Frontal cortex (tissue), 4 donors: ENCODE measurements at places on chromosomes 1 and 21. TPM values are rescaled to one million over a fixed set of nuclear protein-coding genes. Genes with fewer than 3 reads are reported as not detected.

DNA sequence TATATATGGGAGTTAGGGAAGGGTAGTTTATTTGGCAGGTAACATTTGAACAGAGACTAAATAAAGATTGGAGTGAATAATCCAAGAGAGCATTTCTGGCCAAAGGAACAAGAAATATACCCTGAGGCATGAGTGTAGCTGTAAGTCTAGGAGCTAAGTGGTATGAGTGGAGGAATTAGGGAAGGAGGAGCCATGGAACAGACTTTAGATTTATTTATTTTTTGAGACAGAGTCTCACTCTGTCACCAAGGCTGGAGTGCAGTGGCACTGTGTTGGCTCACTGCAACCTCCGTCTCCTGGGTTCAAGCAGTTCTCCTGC, 18.4 kb downstream of the CAPZA1 start:
- DNase-seq = no peak

DNA sequence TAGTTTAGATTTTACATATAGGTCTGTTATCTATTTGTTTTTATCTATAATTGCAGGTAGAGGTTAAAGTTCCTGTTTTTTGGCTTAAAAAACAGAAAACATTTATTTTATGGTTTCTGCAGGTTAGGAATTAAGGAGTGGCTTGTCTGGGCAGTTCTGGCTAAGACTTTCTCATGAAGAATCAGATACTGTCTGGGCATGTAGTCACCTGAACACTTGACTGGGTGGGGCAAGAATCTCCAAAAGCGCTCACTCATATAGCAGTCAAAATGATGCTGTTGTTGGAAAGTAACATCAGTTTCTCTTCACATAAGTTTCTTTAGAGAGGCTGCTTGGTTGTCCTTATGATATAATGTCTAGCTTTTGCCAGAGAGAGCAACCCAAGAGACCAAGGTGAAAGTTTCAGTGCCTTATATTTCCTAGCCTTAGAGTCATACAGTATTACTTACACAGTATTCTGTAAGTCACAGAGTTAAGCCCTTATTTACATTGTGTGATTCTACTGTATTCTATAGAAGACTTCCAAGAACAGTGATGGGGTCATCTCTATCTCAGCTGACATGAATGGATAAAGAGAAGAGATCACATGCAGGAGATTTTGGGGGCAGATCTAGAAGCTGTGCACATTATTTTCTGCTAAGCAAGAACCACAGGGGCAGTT, 125.4 kb upstream of the GPR52 start:
- DNase-seq = no peak

DNA sequence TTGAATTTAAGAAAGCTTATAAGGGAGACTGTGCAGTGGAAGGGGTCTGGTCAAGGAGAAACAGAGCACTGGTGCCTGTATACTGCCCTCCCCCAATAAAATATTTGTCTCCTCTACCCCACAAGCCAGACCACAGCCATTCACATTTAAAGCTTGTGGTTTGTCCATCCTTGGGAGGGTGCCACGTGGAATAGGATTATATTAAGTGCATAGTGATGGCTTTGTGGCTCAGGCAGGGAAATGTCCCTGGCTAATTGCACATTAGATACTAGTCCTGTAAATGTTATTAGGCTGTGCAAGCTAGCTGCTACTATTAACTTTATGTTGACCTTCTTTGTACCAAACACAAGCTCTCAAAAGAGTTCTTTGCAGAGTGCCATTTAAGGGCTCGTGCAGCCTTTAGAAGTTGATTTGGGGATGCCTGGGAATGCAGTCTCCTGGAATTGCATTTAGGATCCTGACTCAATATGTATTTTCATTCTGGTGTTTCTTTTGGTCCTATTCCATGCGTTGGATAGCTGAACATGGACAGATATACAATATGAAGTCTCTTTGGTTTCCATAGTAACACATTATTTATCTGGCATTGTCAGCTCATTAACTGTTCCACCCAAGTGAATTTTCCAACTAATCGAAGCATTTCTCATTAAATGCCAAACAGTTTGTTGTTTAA, 210.6 kb downstream of the ROR1 start:
- no peak for DNase-seq

DNA sequence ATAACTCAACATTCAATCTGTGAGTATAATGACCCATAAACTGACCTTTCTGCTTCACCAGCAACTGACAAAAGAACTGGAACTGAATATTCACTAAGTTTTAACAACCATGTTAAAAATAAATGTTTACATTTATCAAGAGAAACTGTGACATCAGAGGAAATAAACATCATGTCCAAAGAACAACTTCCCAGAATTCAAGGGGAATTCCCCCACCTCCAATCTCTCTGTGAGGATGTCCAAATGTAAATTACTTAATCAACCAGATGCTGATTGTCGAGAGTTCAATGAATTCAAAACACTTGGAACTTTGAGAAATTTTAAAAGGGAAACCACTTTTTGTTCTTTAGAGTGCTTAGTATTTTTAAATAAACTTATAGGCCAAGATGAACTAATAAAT, 365.6 kb upstream of the ADGRL2 start:
- DNase-seq = no peak

DNA sequence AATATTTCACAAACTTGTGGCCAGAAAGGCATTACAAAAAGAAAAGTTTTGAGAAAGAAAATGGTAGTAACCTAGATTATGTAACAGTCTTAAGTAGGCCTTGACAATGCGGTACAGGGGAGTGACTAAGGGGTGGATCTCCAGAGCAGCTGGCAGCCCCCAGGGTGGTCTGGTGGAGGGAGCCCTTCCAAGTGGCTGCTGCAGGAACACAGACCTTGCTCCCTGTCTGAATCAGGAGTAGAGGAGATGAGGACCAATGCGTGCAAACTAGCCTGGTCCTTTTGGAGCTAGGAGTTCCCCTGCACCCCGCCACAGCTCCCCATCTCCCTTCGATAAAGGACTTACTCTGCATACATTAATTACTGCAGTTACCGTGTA, 189.0 kb downstream of the NFIA start:
- no peak for DNase-seq

DNA sequence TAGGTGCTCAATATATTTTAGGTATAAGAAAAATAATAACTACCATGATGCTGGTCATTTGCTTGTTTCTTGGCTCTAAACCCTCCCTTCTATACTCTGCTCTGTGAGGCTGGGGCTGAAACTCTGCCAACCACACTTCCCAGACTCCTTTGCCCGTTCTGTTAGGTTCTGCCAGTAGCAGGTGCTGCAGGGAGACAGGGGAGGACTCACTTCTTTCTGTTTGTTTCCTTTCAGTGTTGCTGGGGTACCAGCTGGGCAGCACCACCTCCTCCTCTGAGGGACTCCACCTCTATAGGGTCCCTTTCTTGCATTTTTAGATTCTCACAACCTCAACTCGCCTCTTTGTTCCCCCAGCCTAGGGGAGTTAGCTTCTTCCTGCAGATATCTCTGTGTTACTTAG, 17.0 kb upstream of the SH2D2A start:
- DNase-seq = no peak

- no peak for DNase-seq
Observed at GRCh38 chr1:58057826-58058225, 488.7 kb downstream of the OMA1 start.

GRCh38 chr1:47469910-47470309, 32.1 kb downstream of the FOXD2 start:
- no peak for DNase-seq

DNA sequence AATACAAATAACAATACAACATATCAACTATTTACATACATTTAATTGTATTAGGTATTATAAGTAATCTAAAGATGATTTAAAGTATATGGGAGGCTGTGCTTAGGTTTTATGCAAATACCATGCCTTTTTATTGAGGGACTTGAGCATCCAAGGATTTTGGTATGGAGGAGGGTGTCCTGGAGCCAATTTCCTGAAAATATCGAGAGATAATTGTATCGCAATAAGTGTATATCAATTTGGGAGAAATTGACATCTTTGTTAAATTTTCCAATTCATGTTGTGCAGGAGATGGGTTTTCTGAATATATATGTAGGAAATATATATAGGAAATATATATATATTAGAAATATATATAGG, 63.5 kb downstream of the ATP1A1 start:
- no peak for DNase-seq

DNA sequence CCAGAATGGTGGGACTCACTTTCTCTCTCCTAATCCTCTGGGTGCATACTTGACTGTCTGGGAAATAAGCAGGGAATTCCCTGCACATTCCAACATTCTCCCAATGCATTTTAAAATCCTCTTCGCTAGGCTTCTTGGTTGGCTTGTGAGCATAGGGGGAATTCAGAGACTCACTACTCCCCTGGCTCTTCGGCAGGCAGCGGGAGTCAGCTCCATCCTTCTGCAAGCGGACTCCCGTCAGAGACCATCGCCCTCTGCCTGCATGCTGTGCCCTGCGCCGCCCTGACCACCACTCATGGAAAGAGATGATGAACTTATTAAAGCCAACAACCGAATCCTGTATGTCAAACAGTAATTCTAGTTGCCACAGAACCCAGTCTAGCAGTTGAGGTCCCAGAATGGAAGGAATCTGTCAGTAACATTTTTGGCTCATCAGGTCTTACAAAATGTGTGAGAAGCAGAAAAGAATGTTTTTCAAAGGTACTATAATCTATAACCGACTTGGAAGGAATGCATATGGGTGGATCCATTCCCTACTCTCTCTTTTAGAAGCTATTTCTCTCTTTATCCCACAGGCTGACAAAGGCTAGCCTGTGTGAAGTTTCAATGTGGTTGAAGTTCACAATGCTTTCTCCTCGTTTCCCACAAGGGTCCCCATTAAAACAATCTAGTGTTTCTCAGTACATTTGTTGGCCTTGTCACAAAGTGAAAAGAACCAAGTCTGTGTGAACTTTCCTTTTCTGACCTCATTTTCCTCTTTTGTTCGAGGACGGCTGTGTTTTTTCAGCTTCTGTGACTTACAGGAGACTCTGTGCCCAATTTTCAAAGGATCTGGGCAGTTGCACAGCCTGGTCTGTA, 119.1 kb upstream of the ADAR start:
- no peak for DNase-seq

- DNase-seq = peak; percentile 52
Observed at GRCh38 chr1:164576291-164577271, 17.6 kb downstream of the PBX1 start.

DNA sequence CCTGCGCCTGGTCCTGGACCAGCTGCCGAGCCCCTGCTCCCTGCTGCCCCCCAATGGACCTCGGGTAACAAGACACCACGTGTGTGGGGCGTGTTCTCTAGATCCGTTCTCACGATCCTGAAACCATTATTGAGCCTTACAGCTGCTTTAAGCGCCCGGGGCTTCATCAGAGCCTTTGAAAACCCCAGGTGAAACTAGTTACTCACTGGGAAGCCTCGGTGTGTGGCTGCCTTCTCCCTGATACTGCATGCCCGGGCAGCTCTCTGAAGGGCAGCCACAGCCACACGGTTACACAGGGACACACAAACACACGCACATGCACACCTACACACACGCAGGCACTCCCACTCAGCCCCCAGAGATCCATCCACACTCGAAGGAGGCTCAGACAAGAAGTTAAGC, 5.3 kb downstream of the HES2 start:
- DNase-seq = peak; percentile 37

DNA sequence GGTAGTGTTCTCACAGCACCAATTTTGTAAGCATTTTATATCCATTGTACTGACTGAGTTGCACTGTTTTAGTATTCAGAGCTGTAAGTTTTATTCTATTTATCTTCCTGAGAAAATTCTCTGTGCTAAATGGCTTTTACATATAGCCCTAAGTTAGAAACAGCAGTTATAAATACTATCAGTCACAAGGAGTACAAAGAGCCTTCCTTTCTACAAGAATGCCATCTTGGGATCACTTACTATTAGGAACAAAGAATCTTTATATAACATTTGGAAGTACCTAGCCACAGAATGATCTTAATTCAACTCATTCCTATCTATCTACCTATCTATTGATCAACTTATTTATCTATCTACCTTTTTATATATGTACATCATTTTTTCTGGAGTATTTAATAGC, 423.9 kb upstream of the RGS18 start:
- DNase-seq = no peak

DNA sequence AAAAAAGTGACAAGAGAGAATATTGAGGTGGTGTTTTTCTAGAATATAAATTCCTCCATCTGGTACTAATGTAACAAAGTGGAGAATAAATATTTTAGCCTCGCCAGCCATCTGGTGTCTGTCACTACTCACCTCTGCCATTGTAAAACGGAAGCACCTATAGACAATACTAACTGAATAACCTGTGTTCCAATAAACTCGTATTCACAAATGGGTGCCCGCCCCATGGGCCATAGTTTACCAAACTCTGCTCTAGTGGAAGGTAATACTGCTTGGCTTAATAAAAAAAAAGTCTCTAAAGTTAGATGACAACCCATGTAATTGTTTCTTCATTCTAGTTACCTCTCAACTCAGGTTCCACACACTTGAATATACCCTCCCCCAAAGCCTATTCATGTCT, 8.1 kb downstream of the MIS18A start:
- DNase-seq = no peak

GRCh38 chr1:113784104-113784779, 25.0 kb upstream of the PHTF1 start:
- no peak for DNase-seq

DNA sequence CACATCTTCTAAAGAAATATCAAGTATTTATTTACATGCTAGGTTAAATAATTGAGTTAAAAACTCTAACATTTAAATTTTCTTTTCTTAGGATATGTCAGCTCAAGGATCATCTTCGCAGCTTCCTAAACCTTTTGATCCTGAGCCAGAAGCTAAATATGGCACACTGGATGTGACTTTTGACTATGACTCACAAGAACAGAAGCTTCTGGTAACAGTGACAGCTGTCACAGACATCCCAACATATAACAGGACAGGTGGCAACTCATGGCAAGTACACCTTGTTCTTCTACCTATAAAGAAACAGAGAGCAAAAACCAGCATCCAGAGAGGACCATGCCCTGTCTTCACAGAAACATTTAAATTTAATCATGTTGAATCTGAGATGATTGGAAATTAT, 132.7 kb upstream of the SERTAD4 start:
- no peak for DNase-seq

GRCh38 chr1:59057211-59057694, 239.6 kb upstream of the FGGY start:
- DNase-seq = peak; percentile 6

MAP3K21 gene
- 2.9 TPM for total RNA-seq

OR2G6 gene
- total RNA-seq = not detected

KRTAP12-2 gene
- not detected for total RNA-seq

SLC1A7 gene
- total RNA-seq = not detected

TP73 gene
- 0.41 TPM for total RNA-seq

LRRC71 gene
- not detected for total RNA-seq

KCTD3 gene
- total RNA-seq = 55.4 TPM

C21orf58 gene
- 3.7 TPM for total RNA-seq
